H1 (cell line): ENCODE measurements at places on chromosomes 6 and 20. TPM values are rescaled to one million over a fixed set of nuclear protein-coding genes. Genes with fewer than 3 reads are reported as not detected.

TREML1 gene
- 0.08 and 0.30 TPM in 2 replicates for polyA plus RNA-seq

C2 gene
- polyA plus RNA-seq, result 0.38 and 1.0 TPM in 2 replicates

HLA-DRB5 gene
- polyA plus RNA-seq, result 0.83 and 0.86 TPM in 2 replicates

ALDH5A1 gene
- polyA plus RNA-seq, result 1.3 and 1.5 TPM in 2 replicates

C6orf52 gene
- polyA plus RNA-seq, result 1.5 and 3.1 TPM in 2 replicates

MUC21 gene
- polyA plus RNA-seq, result not detected in 2 replicates

SMLR1 gene
- polyA plus RNA-seq, result not detected in 2 replicates

EZR gene
- polyA plus RNA-seq, result 122 and 138 TPM in 2 replicates

RSPH9 gene
- 0.23 and 0.25 TPM in 2 replicates for polyA plus RNA-seq

GRCh38 chr6:143620447-143620846 is 57.3 kb upstream of the PHACTR2 start:
- DNase-seq, result no peak

- DNase-seq, result no peak
Measured at GRCh38 chr6:131073577-131073976, 10.5 kb upstream of the EPB41L2 start.

- peak; percentile 57 for DNase-seq
Measured at GRCh38 chr6:56927538-56928453, 27.1 kb upstream of the BEND6 start.

DNA sequence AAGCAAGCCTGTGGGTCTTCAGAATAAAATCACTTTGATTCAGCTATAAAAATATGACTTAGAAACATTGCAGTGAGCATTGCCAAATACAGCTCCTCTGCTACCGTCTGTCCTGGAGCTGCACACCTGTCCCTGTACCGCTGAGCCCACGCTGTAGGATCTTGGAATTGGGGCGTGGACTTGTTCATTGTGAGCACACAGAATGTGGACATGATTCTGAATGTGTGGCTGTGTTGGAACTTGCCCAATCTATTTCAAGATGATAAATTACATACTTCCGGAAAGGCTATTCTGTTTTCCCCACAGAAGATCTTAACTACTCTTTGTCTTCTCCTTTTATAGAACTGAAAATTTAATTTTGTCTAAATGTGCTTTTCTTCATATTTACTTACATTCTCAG is 107.3 kb downstream of the UST start:
- no peak for DNase-seq

DNA sequence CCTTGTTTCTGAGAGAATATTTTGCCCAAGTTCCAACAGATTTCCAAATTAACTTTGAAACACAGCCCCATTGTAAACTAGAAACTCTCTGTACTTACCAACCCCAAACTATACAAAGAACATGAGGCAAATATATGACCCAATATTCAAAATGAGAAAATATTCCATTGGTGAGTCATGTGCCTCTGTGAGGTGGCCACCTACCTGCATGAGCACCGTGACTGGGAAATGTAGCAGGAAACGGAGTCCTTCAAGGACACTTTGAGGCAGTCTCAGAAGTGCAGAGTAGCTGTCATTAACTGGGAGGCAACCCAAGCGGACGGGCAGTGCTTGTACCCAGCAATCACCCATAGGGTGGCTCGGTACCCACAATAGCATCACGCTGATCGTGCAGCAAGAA is 335.5 kb upstream of the NOX3 start:
- no peak for DNase-seq

DNA sequence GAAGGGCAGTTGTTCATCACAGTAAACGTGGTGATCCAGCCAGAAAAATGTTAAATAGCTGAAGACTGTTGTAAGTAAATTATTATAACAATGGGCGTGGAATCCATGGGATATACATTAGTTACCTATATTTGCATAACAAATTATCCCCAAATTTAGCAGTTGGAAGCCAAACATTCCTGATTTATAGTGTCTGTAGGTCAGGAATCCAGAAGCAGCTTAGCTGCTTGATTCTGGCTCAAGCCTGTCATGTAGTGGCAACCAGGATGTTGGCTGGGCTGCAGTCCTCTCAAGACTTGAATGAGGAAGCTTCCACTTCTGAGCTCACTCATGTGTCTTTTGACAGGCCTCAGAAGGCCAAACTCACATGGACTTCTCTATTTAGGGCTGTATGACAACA is 6.9 kb upstream of the ADGRB3 start:
- no peak for DNase-seq

- DNase-seq, result no peak
Measured at GRCh38 chr20:37919389-37920040, 16.6 kb downstream of the VSTM2L start.

DNA sequence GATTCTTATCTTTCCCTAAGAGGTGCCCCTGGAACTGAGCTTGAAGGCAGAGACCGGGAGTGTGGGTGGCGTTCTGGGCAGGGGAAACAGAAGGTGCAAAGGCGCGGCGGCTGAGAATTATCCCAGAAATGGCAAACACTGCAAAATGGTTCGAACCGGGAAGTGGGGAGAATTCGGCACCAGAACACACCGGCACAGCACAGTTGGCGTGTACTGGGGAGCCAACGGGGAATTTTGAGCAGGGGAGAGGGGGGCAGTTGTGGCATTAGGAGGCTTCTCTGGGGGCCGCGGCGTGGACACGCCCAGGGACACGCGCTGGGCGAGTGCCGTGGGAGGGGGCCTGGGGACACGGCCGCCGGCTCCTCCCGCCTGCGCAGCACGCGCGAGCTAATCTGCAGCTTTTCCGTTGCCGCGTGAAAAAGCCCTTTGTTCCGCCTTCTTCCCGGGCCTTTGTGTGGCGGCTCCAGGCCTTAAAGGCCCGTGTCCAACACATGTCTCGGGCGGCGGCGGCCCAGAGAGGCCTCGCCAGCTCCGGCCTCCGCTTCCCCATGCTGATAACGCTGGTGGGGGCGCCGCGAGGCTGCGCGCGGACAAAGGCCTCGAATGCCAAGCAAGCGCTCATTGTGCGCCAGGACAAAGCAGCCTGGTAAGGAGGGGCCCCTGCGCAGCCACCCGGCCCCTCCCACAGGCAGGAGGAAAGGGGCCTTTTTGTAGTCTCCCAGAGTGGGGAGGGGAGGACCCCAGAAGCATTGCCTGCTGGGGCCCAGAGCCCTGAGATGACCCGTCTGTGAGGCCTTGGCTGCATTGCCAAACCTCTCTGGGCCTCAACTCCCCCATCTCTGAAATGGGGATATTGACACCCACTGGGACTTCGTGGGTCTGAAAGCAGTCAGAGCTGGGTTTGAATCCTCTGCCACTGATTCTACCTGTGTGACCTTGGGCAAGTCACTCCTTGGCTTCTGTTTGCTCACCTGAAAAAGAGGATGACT is 82.8 kb downstream of the CD40 start:
- DNase-seq, result no peak

DNA sequence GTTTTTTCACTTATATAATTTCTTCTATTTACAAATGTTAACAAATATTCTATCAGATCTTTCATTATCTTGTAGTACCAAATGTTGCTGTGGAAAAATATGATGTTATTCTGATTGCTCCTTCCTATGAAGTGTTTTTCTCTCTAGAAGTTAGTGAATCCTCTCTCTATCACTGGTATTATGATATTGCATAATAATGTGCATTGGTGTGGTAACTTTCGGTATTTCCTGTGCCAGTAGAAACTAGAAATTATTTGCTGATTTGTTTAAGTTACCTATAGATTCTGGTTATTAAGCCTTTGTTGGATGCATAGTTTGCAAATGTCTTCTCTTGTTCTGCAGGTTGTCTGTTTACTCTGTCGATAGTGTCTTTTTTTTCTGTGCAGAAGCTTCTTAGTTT is 342.5 kb downstream of the CENPW start:
- DNase-seq, result no peak

DNA sequence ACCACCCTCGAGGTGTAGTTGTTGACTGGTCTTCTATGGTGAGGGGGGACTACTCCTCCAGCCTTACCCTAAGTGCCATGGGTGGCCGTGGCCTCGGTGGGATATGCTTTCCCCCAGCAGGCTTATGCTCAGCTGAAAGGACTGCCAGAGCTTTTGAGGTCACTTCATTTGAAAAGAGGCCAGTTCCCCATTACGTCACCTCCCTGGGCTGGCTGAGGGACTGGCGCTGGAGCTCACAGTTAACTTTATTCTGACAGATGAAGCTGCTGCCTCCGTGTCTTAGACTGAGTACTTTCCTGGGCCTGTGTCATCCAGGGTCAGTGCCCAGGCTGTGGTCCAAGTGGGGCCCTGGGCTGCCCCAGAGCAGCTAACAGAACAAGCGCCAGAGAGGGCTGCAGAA is 42.8 kb upstream of the PCMTD2 start:
- DNase-seq, result no peak

DNA sequence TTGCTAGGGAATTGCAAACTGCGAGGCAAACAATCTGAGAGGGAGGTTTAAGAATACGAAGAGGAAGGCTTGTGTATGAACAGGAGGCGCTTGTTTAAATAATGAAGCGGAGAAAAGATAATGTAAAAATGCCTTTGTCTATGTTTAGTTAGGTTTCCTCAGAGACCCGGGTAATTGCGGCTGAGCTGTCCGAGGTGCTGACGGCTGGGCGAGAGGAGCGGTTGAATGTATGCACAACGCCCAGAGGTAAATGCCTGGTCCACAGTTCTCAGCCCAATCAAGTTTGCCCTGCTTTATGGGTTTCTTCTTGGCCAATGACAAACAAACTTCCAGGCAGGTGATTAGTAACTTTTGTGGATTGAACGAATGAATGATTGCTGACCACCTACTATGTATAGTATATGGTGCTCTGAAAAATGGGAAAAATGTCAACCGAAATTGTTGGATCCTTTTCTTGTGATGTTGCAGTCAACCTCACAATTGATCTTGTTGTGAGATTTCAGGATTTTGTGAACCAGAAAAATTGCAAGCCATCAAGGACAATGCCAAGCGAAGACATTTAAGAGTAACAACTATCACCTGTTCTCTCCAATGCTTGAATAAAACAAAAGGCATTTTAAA is 38.3 kb upstream of the SLC32A1 start:
- DNase-seq, result peak; percentile 85

- DNase-seq, result no peak
Measured at GRCh38 chr20:23582293-23582692, 14.0 kb upstream of the CST9L start.

DNA sequence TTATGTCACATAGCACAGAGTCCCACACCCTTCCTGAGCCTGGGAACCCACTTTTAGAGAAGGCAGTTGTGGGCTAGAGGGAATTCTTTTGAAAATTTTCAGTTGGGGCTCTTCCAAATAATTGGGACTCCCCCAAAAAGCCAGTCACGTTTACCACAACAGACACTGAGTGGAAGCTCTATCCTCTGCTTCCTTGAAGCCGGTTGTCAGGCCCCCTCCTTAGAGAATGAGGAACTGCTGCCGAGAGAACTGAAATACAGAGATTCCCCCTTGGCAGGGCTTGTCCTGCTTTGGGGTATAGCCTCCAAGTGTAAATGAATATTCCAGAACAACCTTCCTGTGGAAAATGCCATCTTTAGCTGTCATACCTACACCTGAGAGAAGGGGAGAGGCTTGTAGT is 2.7 kb upstream of the JAG1 start:
- no peak for DNase-seq

GRCh38 chr6:54320871-54321270 is 12.6 kb downstream of the TINAG start:
- DNase-seq, result no peak

GRCh38 chr20:59253779-59254319 is 46.6 kb upstream of the EDN3 start:
- DNase-seq, result no peak

GRCh38 chr6:146028252-146028795 is 538 bp upstream of the GRM1 start:
- no peak for DNase-seq

DNA sequence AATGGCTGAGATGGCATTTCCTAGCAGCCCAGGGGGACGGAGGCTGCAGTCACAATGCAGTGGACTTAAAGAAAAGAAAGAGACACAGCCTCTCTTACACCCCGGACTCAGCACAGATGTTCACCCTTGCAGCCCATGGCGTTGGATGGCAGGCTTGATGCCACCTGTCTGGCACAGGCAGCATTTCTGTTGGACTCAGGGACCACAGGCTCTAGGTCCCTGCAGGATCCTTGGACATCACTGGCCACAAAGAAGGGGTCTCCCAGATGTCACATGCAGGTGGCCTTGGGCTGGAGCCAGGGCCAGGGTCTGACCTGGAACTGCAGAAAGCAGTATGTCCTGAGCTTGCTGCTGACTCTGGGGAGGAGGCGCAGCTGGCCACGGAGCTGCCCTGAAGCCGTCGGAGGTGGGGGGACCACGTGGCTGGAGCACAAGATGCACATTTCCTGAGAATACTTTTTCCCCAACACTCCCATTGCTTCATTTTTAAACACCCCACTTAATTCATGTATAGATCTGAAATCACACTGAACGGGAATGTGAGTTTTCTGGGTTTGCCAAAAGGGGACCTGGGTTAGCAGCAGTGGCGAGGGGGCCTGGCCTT is 102.3 kb upstream of the SULF2 start:
- DNase-seq, result no peak
